GM19239 (cell line): ENCODE measurements at places on chromosomes 11 and 22.

DNA sequence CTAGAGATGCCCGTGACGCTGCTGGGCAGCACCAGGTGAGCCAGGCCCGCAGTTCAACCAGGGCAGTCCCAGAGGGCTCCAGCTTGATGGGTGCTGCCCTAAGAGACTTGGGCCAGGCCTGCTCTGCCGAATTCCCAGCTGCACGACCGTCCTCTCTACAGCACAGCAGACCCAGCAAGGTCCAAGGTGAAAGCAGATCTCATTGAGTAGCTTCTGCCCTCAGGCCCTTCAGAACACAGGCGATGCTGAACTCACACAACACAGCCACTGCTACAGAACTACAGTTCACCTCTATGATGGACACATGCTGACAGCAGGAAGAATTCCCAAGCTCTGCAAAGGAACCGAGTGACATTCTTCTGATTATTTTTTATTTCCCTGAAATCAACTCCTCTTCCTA lies 81.6 kb downstream of the MICAL3 start:
- DNase-seq: no peak

DNA sequence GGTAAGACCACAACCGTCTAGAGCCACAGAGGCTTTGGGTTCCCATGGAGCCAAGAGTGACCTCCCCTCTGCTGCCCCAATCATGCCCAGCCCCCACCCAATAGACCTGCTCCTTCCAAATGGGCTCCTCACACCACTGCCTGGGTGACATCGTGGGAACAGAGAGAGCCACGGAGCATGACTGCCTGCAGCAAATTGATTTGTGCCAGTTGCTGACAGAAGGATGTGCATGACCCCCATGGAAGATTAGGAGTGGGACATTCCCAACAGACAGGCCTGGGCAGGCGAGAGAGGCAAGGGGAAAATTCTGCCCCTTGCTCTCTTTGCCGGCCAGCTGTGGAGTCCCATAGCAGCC lies 88.5 kb downstream of the TENM4 start:
- no peak for DNase-seq

- no peak for DNase-seq
Observed at GRCh38 chr11:2369896-2370295, 7.2 kb upstream of the CD81 start.

DNA sequence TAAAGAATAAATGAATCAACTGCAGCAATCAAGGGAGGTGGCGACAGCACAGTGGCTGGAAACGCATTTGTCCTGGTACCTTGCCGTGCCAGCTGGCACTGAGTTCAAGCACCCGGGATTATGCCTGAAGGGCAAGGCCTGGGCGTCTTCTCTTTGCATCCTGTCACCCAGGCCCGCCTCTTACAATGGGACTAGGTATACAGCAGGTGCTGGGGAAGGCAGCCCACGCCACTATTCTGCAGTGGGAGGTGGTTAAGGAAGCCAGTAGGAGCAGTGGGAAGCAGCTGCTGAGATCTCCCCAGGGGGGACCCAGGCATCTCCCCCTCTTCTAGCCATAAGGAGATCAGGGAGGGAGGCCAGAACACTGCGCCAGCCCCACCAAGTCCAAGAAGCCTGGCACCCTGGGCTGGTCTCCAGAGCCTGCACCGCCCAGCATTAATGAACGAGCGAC lies 15.3 kb upstream of the BAIAP2L2 start:
- no peak for DNase-seq

GRCh38 chr11:2795491-2795991 lies 90.0 kb downstream of the CDKN1C start:
- no peak for DNase-seq
